ENCODE measurements at places on chromosomes 12 and 14.

- no peak for DNase-seq
These were observed 2.3 kb downstream of the MEG3 start for GRCh38 chr14:100828031-100828769.

GRCh38 chr12:104243971-104244370, 28.4 kb downstream of the TXNRD1 start:
- no peak for DNase-seq

DNA sequence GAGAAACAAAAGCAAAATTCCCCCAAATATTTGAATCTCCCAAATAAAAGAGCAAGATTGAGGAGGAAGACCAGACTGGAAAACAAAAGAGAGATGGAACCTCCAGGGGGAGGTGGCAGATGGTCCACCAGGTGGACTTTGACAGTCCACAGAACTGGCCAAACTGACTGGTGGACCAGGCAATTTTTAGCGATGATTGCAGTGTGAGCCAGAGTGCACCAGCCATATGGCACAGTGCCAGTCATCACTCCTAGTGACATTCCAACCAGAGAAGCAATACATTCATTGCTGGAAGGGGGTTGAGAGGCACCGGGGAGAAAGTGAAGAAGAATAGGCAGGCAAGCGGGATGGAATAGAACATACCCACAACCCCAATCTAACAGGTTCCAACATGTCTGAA, 182.9 kb downstream of the EXOC5 start:
- DNase-seq, result no peak

DNA sequence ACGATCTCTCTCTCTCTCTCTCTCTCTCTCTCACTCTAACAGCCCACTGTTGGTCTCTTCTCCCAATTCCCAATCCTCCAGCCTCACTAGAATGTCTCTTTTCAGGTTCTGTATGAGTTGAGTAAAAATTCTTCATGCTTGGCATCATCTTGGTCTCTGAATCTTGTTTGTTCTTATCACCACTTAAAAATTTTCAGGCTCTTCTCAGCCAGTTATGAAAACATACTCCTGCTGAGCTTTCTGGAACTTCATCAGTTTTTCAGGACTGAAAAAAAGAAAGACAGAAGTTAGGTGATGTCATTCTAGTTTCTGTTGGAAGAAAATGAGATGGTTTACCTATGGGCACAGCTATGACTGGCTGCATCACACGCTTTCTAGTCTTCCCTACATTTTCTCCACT, 11.5 kb upstream of the IL22 start:
- DNase-seq, result no peak

- DNase-seq, result no peak
These were observed 385.3 kb upstream of the DDHD1 start for GRCh38 chr14:53538316-53538881.

GRCh38 chr12:4272424-4273272, 914 bp upstream of the CCND2 start:
- DNase-seq, result peak; percentile 25

DNA sequence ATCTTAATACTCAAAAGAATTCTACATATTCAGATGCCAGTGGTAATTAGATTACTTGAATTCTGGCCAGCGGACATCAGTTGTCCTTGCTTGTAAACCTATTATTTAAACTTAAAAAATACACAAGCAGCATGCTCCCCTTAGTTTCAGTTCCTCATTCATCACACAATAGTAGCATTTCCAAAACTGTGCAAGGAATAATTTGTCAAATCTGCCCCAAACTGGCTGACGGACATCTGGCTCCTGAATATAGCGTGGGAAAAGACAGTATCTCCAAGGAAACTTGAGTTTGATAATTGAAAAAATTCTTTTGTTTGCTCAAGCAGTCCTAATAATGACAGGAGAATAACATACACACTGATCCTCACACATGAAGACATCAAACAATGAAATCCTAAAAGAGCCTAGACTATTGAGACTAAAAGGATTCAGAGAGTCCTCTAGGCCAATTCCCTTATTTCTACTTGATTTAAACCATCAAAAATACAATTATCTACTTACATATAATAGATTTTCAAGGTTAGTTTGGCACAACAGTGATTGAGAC, 90.4 kb downstream of the KIF21A start:
- no peak for DNase-seq

DNA sequence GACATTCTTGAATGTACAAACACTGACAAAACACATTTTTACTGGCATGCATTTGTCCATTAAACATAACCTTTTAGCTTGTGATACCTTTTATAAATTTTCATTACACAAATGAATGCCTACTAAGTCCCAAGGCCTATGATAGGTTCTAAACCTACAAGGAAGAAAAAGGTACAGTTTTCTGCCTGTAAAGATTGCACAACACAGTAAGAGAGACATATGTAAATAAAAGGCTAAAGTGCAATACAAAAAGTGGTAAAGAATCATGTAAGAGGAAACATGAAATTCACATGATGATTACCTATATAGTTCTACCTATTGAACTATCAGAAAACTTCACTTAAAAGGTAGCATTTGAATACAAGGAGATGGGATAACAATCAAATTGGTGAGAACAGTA, 14.6 kb upstream of the ARID4A start:
- no peak for DNase-seq

GRCh38 chr14:68668028-68668427, 124.8 kb downstream of the ZFP36L1 start:
- DNase-seq, result no peak

DNA sequence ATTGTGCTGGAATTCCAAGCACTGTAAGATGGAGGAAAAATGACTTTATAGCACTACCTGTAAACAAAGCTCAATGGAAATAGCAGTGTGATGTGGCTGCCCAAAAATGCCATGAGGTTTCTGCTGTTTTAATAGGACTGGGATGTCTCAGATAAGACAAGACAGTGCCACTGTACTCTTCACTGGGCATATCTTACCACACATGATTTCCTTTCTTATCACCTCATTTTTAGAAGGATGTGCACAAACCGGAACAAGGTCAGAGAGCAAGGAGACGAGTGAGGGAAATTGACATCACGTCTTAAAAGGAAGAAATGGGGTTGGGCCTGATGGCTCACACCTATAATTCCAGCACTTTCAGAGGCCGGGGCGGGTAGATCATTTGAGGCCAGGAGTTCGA, 38.4 kb upstream of the FGD4 start:
- no peak for DNase-seq

DNA sequence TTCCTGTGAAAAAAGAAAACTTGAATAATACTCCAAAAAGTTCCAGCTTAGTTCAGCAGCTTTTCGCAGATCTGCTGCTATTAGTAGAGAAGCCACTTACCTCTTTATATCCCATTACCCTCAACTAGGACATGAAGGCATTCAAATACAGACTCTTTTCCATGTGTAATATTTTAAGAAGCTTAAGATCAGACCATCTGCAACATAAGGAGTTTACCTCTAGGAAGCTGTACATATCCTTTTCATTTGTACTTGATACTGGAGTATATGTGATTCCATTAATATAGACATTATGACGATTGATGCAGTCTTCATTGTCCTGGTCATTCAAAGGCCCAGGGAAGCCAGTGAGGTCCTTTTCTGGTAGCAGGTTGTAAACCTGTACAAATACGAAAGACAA, 20.4 kb downstream of the A2M start:
- DNase-seq, result no peak

DNA sequence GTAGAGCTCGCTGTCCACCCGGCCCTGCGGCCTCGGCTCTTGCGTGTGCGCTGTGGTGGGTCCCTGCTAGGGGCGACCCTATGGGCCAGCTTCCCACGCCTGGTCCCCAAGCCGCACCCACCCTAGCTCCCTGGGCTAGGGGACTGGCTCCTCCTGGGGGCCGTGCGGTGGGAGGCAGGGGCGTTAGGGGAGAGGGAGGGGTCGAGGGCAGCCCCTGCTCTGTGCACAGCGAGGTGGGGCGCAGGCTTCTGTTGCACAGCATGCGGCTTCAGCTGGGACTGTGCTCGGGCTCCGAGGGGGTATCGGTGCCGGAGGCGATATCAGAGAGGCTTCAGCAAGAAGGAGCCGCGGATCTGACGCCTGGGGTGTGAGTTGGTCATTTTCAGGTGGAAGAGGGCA, 86.1 kb downstream of the ALG10 start:
- no peak for DNase-seq

DNA sequence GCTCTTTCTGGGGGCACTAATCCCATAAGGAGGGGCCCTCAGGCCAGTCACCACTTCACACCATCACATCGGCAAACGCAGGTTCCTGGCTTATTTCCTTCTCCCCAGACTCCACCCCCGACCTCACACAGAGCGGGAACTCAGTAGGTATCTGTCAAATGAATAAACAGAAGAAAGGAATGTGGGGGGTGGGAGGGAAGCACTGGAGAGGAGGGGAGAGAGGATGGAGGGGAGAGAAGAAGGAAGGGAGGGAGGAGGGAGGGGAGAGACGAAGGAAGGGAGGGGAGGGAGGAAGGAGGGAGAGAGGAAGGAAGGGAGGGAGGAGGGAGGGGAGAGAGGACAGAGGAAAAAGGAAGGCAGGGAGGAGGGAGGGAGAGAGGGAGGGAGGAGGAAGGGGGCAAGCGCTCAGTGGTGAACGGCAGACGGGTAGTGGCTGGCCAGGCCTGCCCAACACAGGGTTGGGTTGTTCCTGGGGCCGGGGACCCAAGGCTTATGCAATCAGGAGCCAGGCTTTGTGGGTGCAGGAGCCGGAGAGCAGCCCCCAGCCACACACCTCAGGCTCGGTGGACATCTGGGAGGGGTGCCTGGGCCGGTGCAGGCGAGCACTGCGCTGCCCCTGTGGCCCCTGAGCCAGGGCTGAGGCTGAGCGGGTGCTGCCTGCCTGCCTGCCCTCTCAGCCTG, 52.6 kb upstream of the FBRSL1 start:
- no peak for DNase-seq

- DNase-seq, result no peak
These were observed 33.8 kb upstream of the DTX1 start for GRCh38 chr12:113022563-113023297.

DNA sequence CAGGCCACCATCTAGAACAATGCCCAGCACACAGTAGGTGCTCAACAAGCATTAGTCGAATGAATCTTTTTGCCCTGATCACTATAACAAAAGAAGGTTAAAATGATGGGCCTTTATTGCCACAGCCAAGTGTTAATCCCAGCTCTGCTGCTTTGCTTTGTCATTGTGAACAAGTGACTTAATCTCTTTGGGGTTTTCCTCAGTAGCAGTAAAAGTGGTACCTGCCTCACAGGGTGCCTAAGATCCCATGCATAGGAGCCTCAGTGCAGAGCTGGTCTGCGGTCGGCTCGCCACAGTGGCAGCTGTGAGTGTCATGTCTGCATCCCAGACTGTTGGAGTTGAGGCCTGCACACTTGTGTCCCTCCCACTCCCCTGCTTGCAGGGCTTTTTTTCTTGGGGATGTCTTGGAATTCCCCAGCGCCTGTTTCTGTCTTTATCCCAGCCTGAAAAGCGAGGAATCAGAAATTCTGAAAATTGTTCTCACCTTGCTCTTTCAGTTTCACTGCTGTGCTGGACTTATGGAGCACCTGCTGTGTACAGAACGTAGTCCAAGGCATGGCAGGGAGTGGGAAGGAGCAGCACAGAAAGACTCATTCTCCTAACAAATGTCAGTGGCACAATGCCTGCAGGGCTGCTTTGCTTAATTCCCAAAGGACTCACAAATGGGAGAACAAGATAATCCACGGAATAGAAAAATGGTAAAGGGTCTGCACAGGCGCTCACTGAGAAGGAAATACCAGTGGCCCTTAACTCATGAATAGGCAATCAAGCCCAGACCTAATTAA, 90.8 kb downstream of the EML1 start:
- no peak for DNase-seq

- DNase-seq, result no peak
These were observed 122.0 kb downstream of the AACS start for GRCh38 chr12:125187148-125187745.

GRCh38 chr12:126760092-126760491, 1506.9 kb upstream of the TMEM132C start:
- no peak for DNase-seq

GRCh38 chr12:102484428-102484958, 4.1 kb upstream of the IGF1 start:
- peak; percentile 66 for DNase-seq

GRCh38 chr12:104686196-104686595, 229.4 kb downstream of the CHST11 start:
- DNase-seq, result no peak

GRCh38 chr12:54412348-54412747, 6.7 kb downstream of the ITGA5 start:
- no peak for DNase-seq

DNA sequence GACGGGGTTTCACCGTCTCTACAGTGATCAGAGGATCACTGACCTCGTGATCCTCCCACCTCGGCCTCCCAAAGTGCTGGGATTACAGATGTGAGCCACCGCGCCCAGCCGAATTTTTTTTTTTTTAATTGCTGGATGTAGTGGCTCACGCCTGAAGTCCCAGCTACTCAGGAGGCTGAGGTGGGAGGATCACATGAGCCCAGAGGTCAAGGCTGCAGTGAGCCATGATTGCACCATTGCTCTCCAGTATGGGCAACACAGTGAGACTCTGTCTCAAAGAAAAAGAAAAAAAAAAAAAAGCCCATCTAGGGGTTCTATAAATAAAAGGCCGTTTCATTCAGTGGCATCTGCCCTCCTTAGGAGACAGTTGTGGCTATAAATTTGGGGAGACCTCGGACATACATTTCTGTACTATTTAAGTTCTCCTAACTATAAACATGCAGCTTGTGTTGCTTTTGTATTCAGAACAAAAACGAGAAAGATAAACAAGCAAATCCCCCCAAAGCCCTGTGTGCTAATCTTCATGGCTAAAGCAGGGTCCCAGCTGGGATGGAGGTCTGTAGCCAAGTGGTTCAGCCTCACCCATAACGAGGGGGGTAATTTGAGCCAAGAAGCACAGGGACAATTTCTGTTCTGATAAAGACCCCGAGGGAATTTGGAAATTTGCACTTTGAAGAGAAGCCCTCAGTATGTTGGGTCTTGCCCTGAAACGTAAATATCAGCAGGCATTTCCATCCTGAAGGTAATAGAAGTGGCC, 35.0 kb upstream of the BCL7A start:
- no peak for DNase-seq

DNA sequence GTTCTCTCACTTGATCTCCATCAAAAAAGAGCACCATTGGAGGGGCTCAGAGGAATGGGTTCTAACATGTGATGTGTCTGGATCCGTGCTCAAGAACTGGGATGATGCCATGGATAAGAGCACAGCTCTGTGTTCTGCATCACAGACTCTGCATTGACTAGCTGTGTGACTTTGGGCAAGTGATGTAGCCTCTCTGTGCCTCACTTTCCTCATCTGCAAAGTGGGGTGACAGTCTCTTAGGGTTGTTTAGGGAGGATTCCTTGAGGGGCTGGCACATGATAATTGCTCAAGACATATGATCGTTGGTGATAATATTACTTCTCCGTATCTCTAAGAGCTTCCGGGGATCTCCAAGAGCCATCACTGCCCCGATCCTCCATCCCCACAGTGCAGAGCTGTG, 202.3 kb downstream of the CHST11 start:
- no peak for DNase-seq

- DNase-seq, result peak; percentile 94
These were observed 30.9 kb upstream of the TUBA1C start for GRCh38 chr12:49233842-49234526.

GRCh38 chr14:56686416-56686815, 106.8 kb downstream of the TMEM260 start:
- peak; percentile 1 for DNase-seq

GRCh38 chr14:100819453-100819828, 6.5 kb upstream of the MEG3 start:
- no peak for DNase-seq
